Fibroblast of pulmonary artery (primary cell): ENCODE measurements at places on chromosomes 2 and 18.
A peak's percentile ranks its signal among the peaks of the same experiment; 100 is the strongest.

DNA sequence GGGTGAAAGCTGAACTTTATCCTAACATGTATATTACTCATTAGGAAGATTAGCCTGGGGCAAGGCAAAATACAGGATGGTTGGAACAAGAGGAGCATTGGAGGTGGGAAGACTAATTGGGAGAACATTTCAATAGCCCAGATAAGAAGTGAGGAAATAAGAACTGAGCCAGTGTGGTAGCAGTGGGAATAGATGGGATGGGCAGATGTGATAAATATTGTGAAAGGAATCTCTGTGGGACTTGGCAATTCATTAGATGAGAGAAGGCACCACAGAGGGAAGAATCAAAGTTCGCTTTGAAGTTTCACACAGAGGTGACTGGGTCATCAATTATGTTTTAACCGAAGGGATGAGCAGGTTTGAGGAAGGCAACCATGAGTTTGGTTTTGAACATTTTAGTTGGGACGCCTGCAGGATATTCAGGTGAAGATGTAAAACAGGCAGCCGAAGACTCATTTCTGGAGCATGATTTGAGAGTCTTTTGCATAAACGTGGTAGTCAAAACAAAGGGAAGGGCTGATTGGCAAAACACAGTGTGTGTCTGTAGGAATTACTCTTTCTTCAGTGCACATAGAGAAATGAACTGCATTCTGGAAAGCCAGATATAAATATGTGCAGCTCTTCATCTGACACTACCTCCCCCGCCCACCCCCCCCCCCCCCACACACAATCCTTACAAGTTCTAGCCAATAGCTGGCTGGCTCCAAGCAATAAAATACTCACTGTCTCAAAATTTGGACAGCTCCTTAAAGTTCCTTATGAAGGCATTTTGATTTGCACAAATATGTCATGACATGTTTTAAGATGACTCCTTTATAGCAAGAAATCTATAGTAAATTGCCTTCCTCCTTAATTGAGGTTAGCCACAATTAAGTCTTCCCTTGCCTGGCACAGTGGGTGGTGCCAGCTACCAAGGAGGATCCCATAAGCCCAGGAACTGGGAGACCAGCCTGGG lies 1.9 kb upstream of the SLC1A4 start:
- DNase-seq: peak; percentile 36

DNA sequence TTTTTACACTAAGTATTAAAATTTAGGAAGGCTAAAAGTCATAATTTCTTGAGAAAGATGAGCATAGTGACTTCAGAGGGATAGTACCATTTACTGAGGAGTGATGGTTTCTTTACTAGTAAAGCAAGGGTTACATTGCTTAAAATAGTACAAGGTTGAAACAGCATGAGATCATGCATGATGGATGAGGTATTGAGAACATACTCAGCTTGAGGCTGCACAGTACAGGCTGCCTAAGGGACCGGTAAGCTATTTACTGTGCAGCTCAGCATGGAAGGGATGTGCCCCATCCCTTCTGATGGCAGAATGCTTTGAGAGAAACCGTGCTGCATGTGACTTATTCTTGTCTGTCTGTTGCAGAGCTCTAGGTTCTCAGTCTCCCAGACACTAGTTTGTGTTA lies 122.1 kb downstream of the EML6 start:
- DNase-seq: no peak

- no peak for DNase-seq
Measured at GRCh38 chr2:80257450-80257849, 47.1 kb downstream of the LRRTM1 start.

DNA sequence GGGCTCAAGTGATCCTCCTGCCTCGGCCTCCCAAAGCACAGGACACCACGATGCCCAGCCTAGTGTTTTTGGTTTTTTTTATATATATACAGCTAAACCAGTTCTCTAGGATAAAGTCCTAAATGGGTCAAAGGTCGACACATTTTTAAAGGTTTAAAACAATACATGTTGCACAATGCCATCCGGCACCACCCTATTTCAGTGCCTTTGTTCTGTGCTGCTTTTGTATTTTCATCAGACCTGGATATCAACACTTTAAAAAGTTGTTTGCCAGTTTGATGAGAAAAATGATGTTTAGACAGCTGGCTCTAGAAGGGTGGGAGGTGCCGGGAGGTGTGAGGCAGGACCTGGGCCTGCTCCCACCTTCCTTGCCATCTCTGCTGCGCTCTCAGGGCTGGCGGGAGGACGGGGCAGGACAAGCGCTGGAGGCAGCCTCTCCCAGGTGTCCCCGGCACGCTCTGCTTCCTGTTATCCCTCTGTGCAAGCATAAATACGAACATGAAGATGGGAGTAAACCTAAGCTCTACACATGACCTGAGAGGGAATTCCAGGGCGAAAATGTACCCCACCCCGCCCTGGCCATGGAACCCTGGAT lies 103.7 kb downstream of the HS6ST1 start:
- no peak for DNase-seq
